ENCODE measurements at places on chromosomes 7 and 10.

DNA sequence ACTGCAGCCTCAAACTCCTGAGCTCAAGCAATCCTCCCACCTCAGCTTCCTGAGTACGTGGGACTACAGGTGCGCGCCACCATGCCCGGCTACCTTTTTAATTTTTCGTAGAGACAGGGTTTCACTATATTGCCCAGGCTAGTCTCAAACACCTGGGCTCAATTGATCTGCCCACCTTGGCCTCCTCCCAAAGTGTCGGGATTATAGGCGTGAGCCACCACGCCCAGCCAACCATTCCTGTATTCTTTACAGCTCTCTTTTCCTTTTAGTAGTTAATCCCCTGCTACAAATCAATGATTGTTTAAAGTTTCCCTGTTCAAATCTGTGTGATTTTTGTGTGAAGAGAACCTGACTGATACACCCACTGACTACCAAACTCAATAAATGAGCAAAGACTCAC is 75.4 kb upstream of the SVIL start:
- no peak for DNase-seq

- no peak for DNase-seq
These were observed 97.7 kb upstream of the FAM204A start for GRCh38 chr10:118439824-118440223.

GRCh38 chr10:78787125-78787524 is 281.6 kb upstream of the ZMIZ1 start:
- no peak for DNase-seq

- DNase-seq = no peak
These were observed 19.5 kb downstream of the DNAJB9 start for GRCh38 chr7:108589199-108589598.

- no peak for DNase-seq
These were observed 560.8 kb downstream of the REEP3 start for GRCh38 chr10:64081947-64082482.

Data from activated naive CD4-positive, alpha-beta T cell treated with anti-CD3 and anti-CD28 coated beads, Interleukin-2, amount 50 U/mL, for 16 hours (primary cell).